ENCODE measurements at places on chromosomes 11 and 22.

DNA sequence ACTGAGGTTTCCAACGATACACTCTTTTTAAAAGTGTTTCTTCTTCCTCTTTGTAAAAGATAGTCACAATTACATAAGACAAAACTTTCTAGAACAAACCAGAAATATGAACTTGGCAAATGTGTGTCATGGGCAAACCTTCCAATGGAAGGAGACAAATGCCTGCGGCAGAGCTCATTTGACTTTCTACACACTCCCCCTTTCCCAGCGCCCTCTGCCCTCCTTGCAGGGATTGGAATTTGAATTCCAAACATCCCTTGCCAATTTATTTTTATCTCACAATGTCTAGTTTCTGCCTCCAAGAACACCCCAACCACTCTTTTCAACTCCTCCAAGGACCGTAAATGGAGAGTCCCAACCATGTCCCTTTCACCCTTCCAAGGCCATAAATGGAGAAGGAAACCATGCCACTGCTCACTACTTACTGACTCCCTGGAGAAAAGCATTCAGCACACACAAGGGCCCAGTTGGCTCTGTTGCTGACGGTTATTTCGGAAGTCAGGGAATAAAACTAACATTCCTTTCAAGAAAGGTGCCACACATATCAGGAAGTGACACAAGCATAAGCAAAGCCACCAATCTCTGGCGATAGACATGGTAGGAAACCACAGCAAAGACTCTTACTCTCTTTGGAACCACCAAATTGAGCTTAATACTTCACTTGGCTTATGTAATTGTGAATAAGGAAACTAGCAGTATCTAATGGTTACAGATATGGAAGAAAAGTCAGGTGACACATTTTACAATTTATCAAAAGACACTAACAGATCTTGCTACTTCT is 15.0 kb upstream of the ESAM start:
- no peak for DNase-seq

- peak; percentile 83 for DNase-seq
Measured at GRCh38 chr22:37229012-37229804, 14.9 kb downstream of the RAC2 start.

DNA sequence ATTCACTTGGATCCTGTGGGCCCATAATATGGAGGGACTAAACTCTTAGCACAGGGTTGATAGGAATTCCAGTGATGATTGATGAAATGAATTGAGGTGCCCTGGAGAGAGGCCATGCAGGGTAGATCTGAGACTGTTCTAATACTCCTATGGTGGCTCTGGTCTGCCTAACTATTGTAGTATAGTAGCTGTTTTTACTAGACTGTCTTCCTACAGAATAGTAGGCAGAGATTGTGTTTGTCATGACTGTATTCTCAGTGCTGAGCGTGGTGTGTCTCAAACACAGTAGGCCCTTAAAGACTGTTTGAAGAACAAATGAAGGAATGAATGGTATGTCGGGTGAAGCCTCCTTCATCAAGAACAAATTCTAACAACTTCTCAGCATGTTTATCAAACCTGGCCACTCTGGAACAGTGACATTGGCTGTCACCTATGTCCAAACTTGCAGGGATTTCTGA is 107.0 kb upstream of the SESN3 start:
- DNase-seq: no peak

- no peak for DNase-seq
Measured at GRCh38 chr11:27282806-27283205, 80.2 kb downstream of the CCDC34 start.

GRCh38 chr22:31474743-31475142 is 14.9 kb downstream of the EIF4ENIF1 start:
- DNase-seq: peak; percentile 67

DNA sequence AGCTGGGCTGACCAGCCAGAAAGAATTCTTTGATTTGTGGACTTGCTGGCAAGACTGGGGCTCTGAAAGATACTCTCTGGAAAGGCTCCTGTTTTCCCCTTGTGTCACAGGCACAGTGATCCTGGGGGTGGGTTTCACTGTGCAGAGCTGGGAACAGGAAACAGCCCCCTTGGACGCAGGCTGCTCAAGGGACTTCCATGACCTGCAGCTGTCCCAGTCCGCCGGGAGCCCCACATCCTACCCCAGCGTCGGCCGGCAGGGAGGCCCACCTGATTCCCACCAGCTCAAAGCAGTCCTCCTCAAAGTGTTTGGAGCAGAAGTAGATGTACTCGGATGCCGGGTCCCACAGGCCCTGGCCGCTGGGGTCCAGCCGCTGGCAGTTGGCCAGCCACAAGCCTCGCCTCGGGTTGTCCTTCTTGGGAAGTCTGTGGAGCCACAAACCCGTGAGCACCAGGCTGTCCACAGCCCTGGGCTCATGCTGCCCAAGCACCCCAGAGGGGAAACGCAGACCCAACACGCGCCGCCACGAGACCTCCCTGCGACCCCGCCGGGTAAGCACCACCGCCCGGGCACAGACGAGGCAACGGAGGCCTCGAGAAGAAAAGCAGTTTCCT is 824 bp downstream of the THAP7 start:
- DNase-seq: no peak

DNA sequence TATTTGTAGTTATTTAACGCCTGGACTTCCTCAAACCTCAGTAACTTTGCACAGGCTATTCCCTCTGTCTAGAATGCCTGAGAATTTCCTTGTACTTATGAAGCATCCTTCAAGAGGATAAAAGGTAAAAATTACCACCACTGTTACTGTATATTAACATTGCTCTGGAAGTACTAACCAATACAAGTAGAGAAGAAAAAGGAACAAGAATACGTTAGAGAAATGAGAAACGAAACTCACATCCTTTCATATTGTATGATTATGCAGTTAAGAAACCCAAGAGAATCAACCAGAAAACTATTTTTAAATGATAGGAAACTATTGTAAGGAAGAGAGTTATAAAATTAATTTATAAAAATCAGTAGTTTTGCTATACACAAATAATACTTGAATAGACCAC is 48.2 kb upstream of the OR5P2 start:
- DNase-seq: no peak

DNA sequence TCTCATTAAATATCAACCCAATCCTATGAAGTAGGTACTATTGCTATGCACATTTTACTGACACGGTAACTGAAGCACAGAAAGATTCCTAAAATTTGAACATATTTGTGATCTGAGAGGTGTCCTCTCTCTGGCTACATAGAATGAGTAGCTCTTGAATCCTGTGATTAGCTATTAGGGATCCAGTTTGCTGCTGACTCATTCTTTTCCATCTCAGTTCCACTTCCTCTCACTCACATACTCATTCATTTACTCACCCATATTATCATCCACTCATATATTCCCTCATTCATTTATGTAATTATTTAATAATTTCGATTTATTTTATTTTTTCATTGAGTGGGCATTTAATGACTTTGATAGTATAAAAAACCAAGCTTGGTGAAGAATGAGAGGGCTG is 42.7 kb downstream of the OR5B17 start:
- peak; percentile 6 for DNase-seq

- DNase-seq: no peak
Measured at GRCh38 chr11:126048197-126048596, 14.5 kb downstream of the CDON start.

DNA sequence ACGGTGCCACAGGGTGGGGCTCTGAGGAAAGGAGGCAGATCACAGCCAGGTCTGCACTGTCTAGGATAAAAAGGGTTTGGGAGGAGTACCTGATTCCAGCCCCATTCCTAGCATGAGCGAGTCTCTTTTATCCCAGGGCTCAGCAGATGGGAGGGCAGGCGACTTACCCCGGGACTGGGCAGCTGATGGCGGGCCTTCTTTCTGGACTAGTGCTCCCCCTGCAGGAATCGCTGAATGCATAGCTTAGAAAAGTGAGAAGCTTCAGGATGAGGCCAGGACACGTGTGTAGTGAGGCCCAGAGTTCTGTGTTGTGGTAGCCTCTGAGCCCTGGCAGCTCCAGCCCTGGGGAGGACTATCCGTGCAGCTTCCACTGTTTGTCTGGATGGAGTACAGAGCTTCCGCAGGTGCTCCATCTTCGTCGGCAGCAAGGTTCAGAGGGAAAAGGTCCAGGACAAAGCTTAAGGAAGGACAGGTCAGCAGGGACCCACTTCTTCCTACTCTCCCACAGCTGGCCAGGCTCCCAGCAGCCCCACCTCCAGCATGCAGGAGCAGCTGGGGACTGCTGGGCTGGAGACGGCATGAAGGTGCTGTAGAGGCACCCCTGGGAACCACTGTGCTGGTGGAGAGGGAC is 30.4 kb downstream of the COMMD9 start:
- peak; percentile 84 for DNase-seq

All from fibroblast of villous mesenchyme (primary cell).